Activated naive CD4-positive, alpha-beta T cell treated with anti-CD3 and anti-CD28 coated beads, Interleukin-2, amount 50 U/mL, for 16 hours (primary cell): ENCODE measurements at places on chromosomes 4 and X.

DNA sequence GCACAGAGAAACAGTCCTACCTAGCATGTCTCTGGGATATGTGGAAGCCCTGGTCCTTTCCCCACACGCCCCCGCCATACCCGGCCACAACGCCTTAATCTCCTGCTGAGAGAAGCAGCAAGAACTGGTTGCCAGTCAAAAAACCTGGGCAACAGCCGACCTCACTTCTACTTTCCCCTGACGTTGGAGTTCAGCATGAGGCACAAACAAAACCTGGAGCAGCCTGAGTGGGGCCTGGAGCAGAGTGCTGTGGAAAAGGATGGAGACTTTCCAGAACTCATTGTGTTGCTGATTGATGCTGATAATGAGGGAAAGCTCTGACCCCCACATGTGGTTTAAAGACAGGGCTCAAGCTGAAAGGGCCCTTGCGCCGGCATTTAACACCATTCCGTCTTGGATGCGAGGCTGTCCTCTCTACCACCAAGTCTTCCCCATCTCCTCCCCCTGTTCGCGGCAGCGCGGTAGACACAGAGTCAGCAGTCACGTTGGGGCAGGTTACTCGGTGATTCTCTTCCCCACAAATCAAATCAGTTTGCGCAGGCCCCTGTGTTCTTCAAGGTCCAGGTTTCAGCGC, 666 bp downstream of the CCDC158 start:
- DNase-seq = no peak

DNA sequence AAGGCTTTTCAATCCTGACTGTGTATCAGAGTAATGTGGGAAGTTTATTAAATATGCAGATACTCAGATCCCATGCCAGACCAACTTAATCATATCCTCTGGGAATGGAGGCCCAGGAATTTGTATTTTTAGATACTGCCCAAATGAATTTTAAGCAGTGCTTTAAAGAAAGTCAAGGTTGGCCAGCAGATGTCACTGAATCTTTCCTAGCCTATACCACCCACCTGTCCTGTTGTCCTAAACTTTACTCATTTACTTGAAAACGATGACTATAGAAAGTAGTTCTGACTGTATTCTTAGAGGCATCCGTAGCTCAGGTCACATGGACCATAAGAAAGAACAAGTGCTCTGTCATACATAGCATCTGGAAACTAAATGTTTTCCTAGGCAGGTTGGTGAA, 79.9 kb downstream of the AMOT start:
- DNase-seq = no peak

GRCh38 chr4:56289934-56290333, 97.4 kb downstream of the AASDH start:
- no peak for DNase-seq

GRCh38 chr4:77826275-77826674, 7.1 kb upstream of the CNOT6L start:
- DNase-seq = no peak

DNA sequence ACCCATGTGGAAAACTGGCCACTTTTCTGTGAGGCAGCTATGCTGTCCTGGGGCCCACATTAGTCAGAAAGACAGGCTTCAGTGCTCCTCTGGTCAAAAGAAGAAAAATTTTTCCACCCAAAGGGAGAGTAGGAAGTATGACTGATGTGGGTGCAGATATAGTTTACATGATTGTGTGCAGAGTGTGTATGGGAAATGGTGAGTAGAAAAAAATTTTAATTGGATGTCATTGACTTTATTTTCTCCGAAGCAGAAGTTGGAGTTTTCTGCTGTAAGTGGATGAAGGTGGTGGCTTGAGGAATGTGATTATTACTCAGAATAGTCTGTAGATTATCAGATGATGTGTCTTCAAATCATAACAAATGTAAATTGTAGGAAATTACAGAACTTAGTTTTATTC, 241.5 kb upstream of the IGFBP7 start:
- DNase-seq = no peak

DNA sequence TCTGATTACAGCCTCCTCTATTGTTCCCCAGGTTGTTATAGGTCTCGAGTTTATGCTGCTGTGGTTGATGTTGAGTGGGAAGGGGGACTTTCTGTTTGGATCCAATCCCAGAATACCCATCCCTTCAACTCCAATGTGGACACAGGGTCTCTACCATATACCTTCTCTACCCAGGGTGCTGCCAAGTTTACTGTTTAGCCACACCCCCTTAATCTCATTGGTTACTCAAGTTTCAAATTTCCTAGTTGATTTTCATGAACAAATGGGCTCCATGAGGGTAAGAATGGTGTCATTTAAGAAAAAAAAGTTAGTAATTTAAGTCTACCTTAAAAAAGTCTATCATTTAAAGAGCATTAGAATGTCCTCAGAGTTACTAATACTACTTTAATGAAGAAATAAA, 3.6 kb upstream of the SPP1 start:
- no peak for DNase-seq

- no peak for DNase-seq
Measured at GRCh38 chr4:123748806-123749205, 352.2 kb downstream of the SPRY1 start.

DNA sequence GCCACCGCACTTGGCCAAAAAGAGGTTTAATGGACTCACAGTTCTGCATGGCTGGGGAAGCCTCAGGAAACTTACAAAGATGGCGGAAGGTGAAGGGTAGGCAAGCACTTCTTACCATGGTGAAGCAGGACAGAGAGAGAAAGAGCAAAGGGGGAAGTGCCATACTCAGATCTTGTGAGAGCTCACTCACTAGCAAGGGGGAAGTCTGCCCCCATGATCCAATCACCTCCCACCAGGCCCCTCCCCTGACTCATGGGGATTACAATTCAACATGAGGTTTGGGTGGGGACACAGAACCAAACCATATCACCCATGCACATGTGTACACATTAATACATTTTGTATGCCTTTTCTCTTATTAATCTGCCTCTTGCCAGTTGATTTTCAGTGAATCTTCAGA, 77.2 kb upstream of the HSD17B10 start:
- DNase-seq = no peak

- no peak for DNase-seq
Measured at GRCh38 chrX:78331708-78332107, 4.3 kb upstream of the CYSLTR1 start.

DNA sequence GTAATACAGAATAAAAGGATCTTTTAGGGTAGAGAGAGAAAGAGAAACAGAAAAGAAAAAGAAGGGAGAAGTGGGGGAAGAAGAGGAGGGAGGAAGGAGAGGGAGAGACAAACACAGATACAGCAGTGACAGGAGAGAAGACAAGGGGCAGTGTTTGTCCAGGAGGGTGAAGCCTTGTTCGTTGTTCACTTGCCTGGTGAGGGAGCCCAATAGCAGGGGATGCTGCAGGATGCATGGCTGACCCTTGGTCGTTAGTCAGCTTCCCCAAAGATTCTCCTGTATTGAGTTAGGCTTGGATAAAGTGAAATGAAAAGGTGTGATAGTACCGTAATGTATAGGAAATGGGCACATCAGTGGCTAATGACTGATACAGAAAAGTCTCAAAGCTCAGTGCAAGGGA, 403.7 kb downstream of the IL15 start:
- DNase-seq = no peak

- DNase-seq = no peak
Measured at GRCh38 chrX:23811108-23811651, 28.2 kb downstream of the SAT1 start.

DNA sequence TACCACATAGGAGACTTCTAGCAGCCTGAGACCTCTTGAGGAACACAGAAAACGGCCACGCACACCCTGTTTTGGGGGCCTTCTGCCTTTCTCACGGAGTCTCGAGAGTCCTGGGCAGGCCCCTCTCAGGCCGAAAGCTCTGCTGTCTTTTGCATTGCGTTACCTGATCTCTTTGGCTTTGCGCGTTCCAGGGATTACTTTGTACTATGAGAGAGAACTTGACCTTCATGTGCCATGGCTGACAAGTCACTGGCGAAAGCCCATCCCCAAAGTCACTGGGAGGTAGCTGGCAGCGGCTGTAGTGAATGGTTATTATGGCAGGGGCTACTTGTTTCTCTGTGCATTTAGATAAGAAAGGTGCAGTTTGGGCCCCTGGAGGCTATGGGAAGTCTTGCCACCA, 8.0 kb upstream of the NAT8L start:
- DNase-seq = no peak

- DNase-seq = no peak
Measured at GRCh38 chrX:118189000-118189399, 72.4 kb upstream of the KLHL13 start.

GRCh38 chrX:152647978-152648377, 10.3 kb downstream of the GABRQ start:
- no peak for DNase-seq

GRCh38 chr4:43066415-43066814, 173.9 kb downstream of the GRXCR1 start:
- no peak for DNase-seq

- no peak for DNase-seq
Measured at GRCh38 chrX:19627081-19627480, 111.8 kb upstream of the MAP3K15 start.

DNA sequence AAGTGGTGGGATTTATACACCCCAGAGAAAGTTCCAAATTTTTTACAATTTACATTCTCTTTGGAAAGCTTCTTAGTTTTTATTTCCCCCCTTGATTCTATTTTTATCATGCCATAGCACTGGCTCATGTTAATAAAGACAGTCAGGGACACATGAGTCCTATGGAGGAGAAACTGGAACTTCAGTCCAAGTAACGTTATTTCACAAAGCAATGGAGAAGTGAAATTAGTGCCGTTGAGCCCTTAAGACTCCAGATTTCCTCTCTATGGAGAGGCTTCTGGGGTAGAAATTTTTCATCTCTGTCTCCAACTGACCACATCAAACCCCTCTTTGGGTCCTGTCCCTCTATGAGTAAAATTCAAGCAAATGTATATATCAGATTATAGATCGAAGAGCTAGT, 12.8 kb upstream of the TASL start:
- no peak for DNase-seq

DNA sequence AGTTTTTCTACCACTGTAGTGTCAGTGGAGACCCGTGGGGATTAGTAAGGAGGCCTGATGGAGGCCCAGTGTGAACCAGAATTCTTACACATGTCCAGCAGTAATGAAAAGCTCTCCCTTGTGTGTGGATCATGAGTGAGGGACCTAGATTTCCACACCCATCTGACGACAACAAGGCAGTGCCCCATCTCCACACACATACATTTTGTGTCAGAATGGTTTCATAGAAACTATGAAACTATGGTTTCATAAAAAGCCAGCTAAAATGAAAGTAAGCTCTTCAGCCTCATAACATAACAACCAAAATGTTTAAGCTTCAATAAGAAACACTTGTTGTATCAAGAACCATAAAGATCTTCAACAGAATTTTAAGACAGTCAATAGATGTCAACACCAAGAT, 884.5 kb upstream of the ADGRL3 start:
- DNase-seq = no peak

GRCh38 chr4:119480331-119480730, 148.3 kb downstream of the PDE5A start:
- no peak for DNase-seq

DNA sequence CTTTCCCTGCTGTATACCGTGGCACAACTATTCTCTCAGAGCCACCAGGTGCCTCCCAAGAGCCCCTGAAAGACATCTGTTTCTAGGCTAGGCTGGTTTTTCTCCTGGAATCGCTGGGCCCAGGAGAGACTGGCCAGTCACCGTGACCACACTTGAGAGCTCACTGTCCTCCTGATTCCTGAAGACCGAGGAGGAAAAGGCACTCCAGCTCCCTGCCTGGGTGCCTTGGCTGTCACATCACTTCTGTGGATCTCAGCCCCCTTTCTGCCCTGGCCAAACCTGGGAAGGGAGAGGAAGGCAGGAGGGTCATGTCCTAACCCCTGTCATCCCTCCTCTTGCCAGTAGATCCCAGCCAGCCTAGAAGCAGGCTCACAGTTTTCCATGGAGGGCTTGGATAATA, 54.7 kb upstream of the LAS1L start:
- no peak for DNase-seq

DNA sequence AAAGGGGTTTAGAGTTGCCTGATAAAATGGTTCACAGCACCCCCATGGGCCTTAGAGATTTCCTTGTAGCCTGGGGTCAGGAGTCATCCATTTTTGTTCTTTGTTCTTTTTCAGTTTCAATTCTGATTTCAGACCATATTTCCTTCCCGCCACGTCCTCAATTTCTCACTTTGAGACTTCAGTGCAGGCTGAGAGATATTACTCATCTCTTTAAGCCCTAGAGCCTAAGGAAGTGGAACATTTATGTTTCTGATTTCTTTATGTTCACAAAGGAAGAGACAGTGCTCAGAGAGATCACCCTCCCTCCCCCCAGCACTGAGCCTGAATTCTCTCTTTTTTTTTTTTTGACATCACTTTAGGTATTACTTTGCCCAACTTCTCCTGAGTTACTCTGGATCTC, 56.3 kb downstream of the MSN start:
- peak; percentile 28 for DNase-seq
